ENCODE measurements at places on chromosomes 1 and 21. TPM values are rescaled to one million over a fixed set of nuclear protein-coding genes. Genes with fewer than 3 reads are reported as not detected.

GRCh38 chr1:201350884-201351283, 26.6 kb downstream of the TNNT2 start:
- no peak for DNase-seq
- peaks cover 5% of the 10 kb centered on the region for H3K27me3 ChIP-seq
- H3K4me1 ChIP-seq, result no peaks in the 10 kb centered on the region

- no peaks in the 10 kb centered on the region for H3K27me3 ChIP-seq
- DNase-seq, result no peak
- H3K27ac ChIP-seq, result no peak overlapping the region
- no peak overlapping the region for H3K4me3 ChIP-seq
Observed at GRCh38 chr1:248813546-248813945, 12.2 kb downstream of the SH3BP5L start.

- peak; percentile 56 for DNase-seq
- peak overlapping the region; percentile 82 for H3K4me3 ChIP-seq
- H3K27me3 ChIP-seq, result no peaks in the 10 kb centered on the region
Observed at GRCh38 chr1:32334864-32335534, 1.0 kb downstream of the MARCKSL1 start.

DNA sequence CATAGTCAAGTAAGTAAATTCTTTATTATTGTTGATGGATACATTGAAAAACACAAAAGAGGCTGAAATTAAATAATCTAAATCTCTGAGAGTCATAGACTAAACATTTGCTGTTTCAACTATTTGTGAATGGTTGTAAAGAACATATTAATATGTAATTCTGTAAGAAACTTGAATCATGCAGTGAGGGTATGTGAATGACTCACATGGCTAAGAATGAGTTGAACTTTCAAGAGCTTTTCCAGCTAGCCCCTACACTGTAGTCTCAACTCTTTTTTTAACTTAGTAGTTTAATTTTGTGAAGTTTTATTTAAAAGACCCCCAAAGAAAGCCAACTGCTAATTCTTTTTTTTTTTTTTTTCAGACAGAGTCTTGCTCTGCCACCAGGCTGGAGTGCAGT, 588.1 kb downstream of the DPYD start:
- no peaks in the 10 kb centered on the region for H3K36me3 ChIP-seq
- no peak overlapping the region for H3K27ac ChIP-seq
- DNase-seq, result no peak
- no peaks in the 10 kb centered on the region for H3K27me3 ChIP-seq
- H3K4me3 ChIP-seq, result no peak overlapping the region

DNA sequence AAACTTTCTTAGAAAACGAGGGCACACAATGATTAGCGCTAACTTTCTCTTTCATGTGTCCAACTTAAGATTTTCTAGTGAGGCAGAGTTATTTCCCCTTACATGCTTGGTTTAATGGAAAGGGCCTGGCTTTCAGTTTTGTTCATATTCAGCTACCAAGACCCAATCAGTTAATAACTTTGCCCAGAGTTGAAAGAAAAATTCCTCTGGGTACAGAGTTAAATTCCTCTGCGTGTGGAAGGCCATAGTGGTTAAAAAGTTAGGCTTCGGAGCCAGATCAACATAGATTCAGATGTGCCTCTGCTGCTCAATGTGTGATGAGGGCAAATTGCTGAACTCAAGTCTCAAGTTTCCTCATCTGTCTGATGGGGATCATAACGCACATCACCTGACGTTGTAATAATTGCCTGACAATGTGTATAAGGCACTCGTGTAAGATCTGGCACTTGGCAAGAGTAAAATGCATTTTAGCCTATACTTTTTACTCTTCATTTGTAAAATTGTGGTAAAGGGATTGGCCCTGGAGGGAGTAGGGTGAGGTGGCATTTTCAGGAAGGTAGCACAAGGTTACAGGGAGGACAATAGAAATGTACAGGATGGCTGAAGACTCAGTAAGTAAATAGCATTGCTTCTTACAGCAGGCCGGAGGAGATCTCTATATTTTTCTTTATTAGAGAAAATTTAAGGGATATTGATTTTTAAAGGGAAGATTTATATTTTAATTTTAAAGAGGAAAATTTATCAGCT, 103.4 kb downstream of the ROR1 start:
- H3K4me3 ChIP-seq, result no peak overlapping the region
- no peak for DNase-seq
- H3K27ac ChIP-seq, result no peak overlapping the region
- no peaks in the 10 kb centered on the region for H3K4me1 ChIP-seq

DNA sequence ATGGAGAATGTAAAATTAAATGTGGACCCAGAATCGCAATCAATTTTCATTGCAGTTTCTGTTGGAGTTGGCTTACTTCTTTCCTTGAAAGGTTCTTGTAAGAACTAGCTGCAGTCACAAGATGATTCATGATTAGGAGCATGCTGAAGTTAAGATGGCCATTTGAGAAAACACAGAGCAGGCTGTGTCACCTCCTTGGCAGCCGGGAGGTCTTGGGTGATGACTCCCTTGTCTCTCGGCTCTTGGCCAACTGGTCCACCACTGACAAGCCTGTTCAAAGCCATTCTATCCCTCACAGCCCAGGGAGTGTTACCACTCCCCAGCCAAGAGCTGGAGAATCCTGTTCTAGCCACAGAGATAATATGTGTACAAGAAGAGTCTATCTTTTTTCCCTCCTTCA, 40.6 kb downstream of the OPTC start:
- no peak for DNase-seq
- H3K4me1 ChIP-seq, result peaks cover under 1% of the 10 kb centered on the region
- H3K4me3 ChIP-seq, result no peak overlapping the region
- H3K27ac ChIP-seq, result no peak overlapping the region

DNA sequence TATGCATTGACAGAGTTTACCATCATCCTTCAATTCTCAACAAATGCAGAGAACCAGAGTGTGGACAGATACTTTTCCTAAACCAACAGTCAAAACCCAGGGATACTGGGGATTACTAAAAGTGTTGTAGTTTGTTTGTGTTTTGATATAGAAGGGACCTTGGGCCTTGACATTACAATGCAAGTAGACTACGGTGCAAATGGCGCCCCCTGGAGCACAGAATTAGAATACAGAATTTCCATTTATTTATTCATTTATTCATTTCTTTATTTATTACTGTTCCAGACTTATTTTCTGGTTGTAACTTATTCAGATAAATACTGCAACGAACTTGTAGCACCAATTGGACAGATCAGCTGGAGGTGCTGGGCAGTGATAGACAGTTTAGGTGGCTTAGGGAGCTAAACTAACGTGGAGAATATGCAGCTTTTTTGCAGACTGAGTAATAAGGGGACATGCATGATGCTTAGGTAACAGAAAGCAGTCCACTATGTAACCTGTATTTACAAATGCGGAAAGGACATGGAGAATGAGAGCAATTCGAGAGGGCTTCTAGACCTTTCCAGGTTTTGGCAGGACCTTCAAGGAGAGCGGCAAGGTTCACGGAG, 42.6 kb downstream of the KIRREL1 start:
- no peaks in the 10 kb centered on the region for H3K27me3 ChIP-seq
- no peaks in the 10 kb centered on the region for H3K36me3 ChIP-seq
- no peaks in the 10 kb centered on the region for H3K4me1 ChIP-seq
- no peak overlapping the region for H3K4me3 ChIP-seq

DNA sequence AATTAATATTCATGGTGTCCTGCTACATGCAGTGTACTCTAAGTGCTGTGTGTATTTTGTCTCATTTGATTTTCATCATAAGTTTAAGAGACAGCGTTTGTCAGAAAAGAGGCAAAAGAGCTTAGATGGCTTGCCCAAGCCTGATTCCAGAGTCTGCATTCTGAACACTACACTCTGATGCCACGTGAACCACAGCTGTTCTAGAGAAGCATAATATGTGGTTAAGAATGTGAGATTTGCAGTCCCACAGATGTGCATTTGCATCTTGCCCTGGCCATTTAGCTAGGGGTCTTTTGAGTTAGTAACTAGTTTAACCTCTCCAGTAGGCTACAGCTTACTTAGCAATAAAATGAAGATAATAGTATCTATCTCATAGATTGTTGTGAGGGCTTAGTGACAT, 9.2 kb upstream of the GADD45A start:
- peaks cover 24% of the 10 kb centered on the region for H3K4me1 ChIP-seq
- no peak overlapping the region for H3K27ac ChIP-seq

DNA sequence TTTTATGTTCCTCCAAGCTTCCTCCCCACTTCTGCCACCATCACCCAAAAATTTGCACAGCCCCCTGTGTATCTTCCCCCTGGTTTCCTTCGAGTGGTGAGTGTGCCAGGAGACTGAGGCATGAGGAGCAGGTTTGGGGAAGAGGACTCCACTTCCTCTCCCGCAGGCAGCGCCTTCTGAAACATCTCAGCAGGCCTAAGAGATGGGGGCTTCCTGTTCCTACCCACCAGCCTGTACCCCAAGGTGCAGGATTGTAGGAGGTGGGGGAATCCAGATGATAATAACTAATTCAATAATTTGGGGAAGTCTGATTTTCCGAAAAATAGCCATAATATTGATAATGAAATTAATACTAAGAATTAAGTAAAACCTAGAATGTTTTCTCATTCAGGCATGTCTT, 62.4 kb downstream of the RHBG start:
- no peak overlapping the region for H3K27ac ChIP-seq
- peaks cover 2% of the 10 kb centered on the region for H3K36me3 ChIP-seq
- H3K4me3 ChIP-seq, result no peak overlapping the region
- no peak for DNase-seq
- H3K27me3 ChIP-seq, result peaks cover 95% of the 10 kb centered on the region
- peaks cover 7% of the 10 kb centered on the region for H3K4me1 ChIP-seq

DNA sequence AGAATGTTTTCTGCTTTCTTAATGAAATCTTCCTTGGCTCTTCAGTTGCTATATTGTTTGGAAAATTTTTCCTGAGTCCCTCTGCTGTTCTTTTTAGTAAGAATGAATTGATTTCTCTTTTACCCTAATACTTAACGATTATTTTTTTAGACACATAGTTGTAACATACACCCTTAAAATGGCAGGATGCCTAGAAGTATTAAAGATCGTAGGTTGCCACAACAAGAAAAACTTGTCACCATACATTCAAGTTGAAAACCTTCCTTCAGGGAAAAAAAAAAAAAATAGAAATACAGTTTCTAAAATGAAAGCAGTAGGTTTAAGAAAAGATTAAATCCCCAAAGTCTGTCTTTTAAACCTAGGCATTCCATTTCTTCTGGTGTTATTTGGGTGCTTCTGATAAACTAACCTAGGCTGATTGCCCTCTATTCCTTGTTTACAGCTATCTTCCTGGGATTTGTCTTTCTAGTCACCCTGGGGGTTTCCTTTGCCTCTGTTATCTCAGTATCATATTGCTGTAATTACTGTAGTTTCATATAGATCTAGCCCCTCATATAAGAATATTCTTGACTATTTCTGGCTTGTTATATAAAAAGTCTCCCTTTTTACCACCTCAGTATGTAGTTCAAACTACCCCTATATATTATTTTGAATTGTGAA, 16.8 kb downstream of the SUCO start:
- H3K4me3 ChIP-seq, result no peak overlapping the region
- peaks cover 11% of the 10 kb centered on the region for H3K4me1 ChIP-seq
- peaks cover 2% of the 10 kb centered on the region for H3K36me3 ChIP-seq
- H3K27ac ChIP-seq, result no peak overlapping the region
- H3K27me3 ChIP-seq, result no peaks in the 10 kb centered on the region
- no peak for DNase-seq

DNA sequence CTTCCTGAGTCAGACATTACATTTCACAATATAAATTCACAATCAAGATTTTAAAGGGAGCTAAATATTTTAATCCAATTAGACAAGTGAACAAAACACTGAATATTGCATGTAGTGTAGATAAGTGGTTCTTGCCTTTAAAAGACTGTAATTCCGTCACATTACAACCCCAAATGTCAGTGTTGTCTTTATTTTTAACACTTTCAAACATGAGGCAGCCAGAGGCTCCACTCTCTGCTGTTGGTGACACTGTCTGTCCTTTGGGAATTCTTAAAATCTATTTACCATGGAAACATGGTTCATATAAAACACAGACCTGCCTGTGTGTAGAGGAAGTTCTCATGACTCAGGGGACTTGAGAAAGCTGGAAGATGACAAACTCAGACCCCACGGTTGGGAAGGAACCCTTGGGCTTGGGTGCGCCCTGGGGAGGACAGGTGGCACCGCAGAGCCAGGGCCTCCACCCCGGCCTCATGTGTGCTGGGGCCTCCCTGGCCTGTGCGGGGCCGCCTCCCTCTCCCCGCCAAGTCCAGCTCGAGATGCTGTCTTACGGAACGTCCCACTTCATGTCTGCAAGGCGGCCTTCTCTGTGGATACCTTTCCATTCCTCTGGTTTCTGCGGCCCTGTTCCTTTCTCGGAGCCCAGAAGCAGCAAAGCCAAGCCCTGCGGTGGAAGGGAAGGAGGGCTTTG, 239.0 kb downstream of the SDCCAG8 start:
- peak overlapping the region; percentile 11 for H3K27ac ChIP-seq
- no peak overlapping the region for H3K4me3 ChIP-seq
- H3K36me3 ChIP-seq, result no peaks in the 10 kb centered on the region
- H3K4me1 ChIP-seq, result peaks cover 4% of the 10 kb centered on the region
- no peak for DNase-seq
- no peaks in the 10 kb centered on the region for H3K27me3 ChIP-seq

- no peak overlapping the region for H3K27ac ChIP-seq
- peaks cover 2% of the 10 kb centered on the region for H3K27me3 ChIP-seq
- peaks cover 6% of the 10 kb centered on the region for H3K4me1 ChIP-seq
- DNase-seq, result no peak
- H3K36me3 ChIP-seq, result no peaks in the 10 kb centered on the region
Observed at GRCh38 chr1:62727656-62728407, 39.6 kb upstream of the DOCK7 start.

- no peak overlapping the region for H3K4me3 ChIP-seq
- H3K27me3 ChIP-seq, result peaks cover 8% of the 10 kb centered on the region
- DNase-seq, result no peak
- no peaks in the 10 kb centered on the region for H3K36me3 ChIP-seq
- no peak overlapping the region for H3K27ac ChIP-seq
- no peaks in the 10 kb centered on the region for H3K4me1 ChIP-seq
Observed at GRCh38 chr1:66492424-66492823, 41.5 kb upstream of the SGIP1 start.

DNA sequence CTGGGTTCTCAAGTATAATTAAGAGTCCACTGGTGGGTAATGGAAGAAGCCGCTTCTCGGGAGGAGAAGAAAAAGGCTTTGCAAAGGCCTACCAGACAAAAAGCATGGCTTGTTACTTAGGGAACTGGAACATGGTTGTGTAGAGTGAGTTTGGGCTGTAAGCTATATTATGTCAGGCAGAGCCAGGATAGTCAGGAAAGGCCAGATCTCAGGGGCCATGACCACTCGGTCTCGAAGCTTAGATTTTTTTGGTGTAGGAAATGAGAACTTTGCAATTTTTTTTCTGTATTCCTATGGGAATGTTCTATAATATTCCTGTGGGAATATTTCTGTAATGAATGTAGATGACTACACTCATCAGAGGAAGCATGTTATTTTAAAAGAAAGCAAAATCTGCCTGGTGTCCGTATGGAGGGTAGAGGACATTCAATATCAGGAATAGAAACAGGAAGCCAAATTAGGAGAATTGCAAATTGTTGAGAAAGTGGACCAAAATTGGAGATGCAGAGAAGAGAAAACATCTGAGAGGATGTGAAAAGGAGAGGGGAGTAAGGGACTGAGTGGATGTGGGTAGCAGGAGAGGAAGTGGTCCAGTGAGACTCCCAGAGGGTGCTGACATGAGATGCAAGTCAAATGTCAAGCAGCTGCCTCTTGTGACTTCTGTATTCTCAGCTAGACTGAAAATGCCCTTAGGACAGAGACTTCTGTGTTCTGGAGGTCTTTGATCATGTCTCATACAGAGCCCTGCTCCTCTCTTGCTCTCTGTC, 45.2 kb upstream of the HAO2 start:
- H3K4me1 ChIP-seq, result peaks cover 22% of the 10 kb centered on the region
- no peak overlapping the region for H3K4me3 ChIP-seq
- H3K36me3 ChIP-seq, result no peaks in the 10 kb centered on the region

LRRC38 gene
- total RNA-seq, result not detected

GUCA2B gene
- not detected for total RNA-seq

FNDC7 gene
- not detected for total RNA-seq

ZNF670 gene
- 1.1 TPM for total RNA-seq

LCE1B gene
- total RNA-seq, result not detected
